ENCODE measurements at places on chromosomes 5 and 9.

DNA sequence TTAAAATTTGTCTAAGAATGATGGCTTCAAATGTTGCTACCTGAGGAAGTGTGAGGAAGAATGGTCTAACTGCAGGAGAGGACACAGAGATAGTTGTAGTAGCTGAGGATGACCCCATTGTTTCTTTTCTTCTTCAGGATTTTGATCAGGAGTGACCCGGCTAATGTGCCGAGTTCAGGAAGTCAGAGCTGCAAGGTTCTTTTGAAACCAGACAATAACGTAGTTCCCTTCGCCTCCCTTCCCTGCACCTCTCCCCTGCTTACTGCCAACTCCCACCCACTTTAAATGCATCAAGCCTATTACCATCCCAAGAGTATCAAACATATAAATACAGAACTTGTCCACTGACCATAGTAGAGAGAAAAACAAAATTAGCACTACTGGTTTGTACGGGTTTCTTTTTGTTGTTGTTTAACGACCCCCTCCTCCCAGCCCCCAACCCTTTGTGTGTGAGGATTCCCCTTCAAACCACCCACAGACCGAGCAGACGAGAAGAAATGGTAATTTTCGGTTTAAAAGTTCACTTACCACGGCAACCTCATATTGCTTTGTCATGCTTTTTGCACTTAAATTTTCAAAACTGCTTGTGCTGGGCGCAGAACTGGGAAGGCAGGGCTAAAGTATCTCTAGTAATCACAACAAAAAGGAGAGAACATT lies 23.5 kb upstream of the ELAVL2 start:
- DNase-seq = no peak

DNA sequence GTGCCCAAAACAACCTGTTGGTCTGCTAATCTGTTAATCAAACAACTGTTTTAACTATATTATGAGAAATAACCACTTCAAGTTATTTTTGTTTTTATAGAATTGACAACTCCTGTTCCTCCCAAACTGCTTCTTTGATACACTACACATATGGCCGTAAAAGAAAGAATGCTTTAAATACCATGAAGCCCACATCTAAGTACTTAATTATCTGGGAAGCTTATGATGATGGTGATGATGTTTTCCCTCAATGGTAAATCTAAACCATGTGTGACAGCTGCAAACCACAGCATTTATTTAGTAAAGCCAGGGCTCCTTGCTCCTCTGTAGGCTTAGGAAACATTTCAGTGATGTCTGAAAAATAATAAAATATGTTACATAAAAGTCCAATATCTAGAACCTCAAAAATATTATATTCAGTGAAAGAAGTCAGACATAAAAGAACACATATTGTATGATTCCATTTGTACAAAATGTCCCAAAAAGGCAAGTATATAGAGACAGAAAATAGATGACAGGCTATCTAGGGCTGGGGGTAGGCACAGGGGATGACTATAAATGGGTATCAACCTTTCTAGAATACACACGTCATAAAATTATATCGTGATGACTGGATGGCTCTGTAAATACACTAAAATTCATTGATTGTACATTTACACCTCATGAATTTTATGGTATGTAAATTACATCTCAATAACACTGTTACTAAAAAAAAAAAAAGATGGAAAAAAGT lies 154.1 kb downstream of the EFNA5 start:
- no peak for DNase-seq

- peak; percentile 3 for DNase-seq
These were observed 639 bp downstream of the INVS start for GRCh38 chr9:100099722-100100042.

DNA sequence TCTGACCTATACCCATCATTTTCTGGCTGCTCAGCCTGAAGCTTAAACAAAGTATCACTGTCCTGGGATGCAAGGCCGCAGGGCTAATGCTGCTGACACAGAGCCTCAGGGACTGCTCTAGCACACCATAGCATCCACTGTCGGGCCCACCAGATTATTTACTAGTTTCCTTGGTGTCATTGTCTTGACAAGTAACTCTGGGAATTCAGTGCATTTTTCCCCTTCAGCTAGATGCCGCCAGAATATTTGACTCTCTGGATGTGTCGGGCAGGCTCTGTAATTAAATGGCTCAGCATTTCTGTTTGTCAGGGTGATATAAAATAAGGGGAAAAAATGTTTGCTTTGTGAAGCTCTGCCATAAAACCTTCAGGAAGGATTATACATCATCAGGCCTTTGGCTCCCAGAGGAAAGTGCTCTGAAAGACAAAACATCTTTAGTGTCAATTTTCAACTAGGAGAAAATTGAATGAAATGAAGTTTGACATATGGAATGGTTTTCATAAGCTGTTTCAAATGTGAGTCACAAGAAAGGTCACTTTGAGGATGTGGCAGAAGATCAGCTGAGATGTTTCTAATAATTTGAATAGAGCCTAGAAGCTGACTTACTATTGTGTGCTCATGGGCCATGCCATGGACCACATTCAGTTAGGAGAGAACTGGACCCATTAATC lies 350.1 kb downstream of the TMEM232 start:
- DNase-seq = no peak

DNA sequence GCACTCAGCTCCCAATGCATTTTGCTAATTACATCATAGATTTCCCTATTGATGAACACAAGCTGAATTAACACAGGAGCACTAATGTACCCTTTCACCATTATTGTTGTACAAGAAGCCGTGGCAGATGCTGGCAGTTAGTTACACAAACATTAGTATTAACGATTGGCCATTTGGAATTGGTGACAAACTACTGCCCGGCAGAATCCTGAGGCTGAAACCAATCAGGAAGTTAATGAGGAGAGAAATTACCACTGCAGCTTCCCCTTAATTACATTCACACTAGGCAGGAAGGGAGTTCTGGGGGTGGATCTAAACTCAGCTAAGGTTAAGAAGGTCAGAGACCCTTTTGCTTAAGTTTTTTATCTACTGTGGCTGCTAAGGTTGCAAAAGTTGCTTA lies 9.6 kb upstream of the DMRT3 start:
- no peak for DNase-seq

GRCh38 chr5:136191304-136192014 lies 1.5 kb downstream of the SMIM32 start:
- DNase-seq = peak; percentile 26

DNA sequence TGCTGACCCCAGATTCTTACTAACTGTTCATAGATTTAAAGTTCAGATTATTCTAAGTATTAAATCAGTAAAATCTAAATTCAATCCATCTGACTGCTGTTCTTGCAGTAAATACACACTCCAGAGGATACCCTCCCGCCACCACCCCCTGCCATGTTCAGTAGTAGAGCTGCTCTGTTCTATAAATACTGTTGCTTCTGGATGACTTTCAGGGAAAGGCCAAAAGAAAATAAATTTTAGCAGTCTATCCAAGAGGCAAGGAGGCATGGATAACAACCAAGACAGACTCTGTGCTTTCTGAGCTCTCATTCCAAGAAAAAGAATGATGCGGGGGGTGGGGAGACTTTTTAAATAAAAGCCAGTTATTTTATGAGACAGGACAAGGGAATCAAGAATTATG lies 115.1 kb downstream of the ADAMTS6 start:
- no peak for DNase-seq

GRCh38 chr5:116583085-116583861 lies 8.7 kb upstream of the SEMA6A start:
- DNase-seq = no peak

GRCh38 chr5:163134061-163134460 lies 303.3 kb upstream of the CCNG1 start:
- DNase-seq = no peak

- no peak for DNase-seq
These were observed 296.8 kb downstream of the ICE1 start for GRCh38 chr5:5719292-5719691.

All from suppressor macrophage treated with lipopolysaccharide for 4 hours (primary cell).